ENCODE measurements at places on chromosomes 12 and 14.

DNA sequence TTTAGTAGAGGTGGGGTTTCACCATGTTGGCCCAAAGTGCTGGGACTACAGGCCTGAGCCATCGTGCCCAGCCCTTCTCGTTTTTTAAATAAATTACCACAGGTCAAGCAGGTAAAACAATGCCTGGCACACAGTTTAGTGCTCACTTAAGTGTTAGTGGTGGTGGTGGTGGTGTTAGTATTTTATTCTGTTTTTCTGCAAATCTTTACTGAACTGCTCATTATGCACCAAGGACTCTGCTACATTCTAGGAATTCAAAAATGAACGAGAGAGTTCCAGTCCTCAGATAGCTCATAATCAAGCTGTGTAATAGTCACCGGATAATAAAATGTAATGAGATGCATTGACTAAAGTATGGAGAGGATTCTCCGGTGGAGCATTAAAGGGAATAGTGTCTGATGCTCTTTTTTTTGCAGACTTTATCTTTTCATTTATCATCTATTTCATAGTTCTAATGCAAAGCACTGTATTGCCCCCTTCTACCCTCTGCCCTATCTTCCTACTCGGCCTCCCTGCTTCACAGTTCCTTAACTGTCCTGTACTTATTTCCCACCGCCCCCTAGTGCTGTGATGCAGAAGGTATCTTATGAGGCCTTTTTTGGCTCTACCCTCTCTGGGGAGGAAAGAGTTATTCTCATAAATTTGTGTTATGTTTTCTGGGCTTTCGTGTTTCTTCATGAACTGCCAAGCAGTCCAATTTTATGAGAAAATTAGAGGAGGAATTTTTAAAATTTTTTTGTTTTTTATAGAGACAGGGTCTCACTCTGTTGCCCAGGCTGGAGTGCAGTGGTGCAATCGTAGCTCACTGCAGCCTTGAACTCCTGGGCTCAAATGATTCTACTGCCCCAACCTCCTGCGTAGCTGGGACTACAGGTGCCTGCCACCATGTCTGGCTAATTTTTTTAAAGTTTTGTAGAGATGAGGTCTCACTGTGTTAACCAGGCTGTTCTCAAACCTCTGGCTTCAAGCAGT is 1.0 kb downstream of the ITFG2 start:
- DNase-seq, result no peak

GRCh38 chr12:6333029-6333428 is 8.8 kb downstream of the TNFRSF1A start:
- no peak for DNase-seq

GRCh38 chr14:50303744-50304471 is 8.1 kb downstream of the L2HGDH start:
- no peak for DNase-seq

- no peak for DNase-seq
These were observed 110.5 kb downstream of the TGFB3 start for GRCh38 chr14:75871181-75871880.

DNA sequence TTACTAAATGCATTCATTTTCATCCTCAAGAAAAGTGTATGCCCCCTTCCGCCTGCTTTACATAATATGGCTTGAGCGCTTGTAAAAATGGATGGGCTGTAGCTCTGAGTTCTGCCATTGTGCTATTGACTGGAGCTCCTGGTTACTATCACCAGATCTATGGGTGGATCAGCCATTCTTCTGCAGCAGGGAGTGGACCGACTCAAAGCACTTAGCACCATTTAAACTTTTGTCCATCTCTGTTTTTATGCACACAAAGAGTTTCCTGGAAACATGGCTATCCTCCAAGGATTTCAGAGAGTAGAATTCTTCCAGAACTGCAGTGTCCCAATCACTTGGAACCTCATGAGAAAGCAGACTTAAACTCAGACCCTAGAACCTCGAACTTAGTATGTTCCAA is 4.5 kb upstream of the NUMB start:
- no peak for DNase-seq

DNA sequence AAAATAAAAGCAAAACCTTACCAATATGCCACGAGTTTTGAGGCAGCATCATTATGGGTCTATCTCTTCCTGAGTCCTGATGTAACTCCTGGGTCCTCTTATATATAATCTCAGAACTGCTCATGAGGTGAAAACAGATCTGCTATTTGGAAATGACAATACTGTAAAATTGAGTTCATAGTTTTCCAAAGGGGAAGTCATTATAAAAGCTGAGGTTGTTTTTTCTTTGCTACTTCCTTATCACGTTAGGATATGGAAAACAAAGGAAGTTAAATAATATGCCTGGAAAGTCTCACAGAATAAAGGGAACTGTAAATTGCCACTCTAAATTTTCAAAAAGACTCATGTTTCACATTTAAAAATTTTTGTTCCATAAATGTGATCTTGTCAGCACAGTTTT is at the start of gene CD163L1:
Gene CD163L1 (minus strand): TSS at position 78 of the 400 bp plus-strand sequence. CDS start 26 bp downstream, at position 52.
- DNase-seq, result no peak

- DNase-seq, result no peak
These were observed 908.6 kb downstream of the TRHDE start for GRCh38 chr12:73180734-73181133.

DNA sequence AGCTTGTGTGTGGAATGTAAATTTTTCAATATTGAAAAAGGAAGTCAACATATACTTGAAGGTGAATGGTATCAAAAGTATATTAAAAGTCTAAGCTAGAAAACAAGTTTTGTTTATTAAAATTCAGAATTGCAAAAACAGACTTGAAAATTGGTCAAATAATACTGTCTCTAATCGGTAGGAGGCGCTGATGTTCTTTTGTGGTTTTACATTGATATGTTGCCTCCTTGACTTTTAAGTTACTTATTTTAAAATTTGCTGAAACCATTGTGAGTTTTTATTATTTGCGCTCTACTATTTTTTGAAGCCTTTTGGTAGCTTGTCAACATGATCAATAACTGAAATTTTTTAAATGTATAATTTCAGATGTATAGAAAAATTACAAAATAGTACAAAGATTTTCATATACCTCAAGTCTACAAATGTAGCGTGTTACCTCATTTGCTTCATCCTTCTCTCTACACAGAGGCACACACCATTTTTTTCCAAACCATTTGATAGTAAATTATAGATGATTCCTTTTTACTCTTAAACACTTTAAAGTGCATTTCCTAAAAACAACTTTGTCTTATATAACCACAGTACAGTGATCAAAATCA is 6.9 kb downstream of the RTRAF start:
- no peak for DNase-seq

GRCh38 chr14:68811171-68811570 is 18.3 kb upstream of the ZFP36L1 start:
- DNase-seq, result no peak

DNA sequence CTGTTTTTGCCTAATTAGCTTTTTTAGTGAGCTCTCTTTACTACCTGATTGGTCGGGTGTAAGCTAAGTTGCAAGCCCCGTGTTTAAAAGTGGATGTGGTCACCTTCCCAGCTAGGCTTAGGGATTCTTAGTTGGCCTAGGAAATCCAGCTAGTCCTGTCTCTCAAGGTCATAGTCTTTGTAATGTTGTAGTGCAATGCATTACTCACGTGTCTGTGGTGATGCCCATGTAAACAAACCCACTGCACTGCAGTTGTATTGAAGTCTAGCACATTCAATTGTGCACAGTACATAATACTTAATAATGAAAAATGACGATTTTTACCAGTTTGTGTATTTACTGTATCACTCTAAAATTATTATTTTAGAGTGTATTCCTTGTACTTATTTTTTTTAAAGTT is 335.5 kb downstream of the NUAK1 start:
- DNase-seq, result no peak

DNA sequence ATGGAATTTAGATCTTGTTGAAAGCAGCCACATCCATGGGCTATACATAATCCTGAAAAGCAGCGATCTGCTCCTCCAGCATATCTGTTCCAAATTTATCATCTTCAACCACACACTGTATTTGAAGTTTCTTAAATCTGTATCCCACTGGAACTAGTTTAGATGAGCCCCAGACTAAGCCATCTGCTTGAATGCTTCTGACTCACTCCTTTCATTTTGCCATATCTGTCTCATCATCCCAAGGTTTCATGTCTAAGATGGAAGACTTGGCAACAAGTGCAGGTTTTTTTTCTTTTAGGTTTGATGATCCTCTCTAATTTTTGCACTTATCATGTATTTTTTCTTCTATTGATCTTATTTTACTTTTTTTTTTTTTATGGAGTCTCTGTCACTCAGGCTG is 54.4 kb upstream of the TMEM263 start:
- no peak for DNase-seq

GRCh38 chr12:40103043-40103442 is 2.8 kb downstream of the SLC2A13 start:
- no peak for DNase-seq

DNA sequence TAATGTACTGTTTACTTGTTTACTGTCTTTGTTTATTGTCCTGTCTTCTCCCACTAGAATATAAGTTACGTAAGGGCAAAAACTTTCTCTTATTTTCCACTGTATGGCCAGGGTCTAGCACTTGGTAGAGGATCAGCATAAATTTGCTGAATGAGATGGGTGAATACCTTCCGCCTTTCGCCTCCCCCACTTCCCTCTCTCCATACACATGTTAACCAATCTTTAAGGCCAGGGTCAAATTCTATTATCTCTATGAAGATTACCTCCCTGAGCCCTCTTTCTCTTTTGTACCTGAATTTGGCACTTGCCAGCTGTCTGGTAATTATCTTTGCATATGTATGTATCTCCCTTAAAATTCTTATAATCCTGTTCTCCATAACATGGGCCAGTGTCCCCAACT is 4.9 kb downstream of the DUSP16 start:
- no peak for DNase-seq

DNA sequence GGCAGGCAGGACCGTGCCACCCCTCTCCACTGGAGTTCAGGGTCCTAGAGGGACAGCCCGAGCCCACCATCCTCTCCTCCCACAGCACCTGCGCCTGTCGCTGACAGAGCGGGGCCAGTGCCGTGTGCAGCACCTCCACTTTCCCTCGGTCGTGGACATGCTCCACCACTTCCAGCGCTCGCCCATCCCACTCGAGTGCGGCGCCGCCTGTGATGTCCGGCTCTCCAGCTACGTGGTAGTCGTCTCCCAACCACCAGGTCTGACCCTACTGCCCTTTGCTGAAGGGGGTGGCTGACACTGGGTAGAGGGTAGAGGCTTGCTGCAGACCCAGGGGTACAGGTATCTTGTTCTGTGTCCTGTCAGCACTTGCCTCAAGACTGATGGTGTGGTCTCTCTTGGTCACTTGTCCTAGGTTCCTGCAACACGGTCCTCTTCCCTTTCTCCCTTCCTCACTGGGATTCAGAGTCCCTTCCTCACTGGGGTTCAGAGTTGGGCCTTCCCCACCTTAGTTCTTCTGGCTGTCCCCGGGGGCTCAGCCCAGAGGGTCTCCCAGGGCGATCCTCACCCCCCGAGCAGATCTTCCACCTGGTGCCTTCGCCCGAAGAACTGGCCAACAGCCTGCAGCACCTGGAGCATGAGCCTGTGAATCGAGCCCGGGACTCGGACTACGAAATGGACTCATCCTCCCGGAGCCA is 42.0 kb downstream of the SH2B3 start:
- DNase-seq, result no peak

- no peak for DNase-seq
These were observed 13.3 kb downstream of the CNIH1 start for GRCh38 chr14:54427871-54428270.

DNA sequence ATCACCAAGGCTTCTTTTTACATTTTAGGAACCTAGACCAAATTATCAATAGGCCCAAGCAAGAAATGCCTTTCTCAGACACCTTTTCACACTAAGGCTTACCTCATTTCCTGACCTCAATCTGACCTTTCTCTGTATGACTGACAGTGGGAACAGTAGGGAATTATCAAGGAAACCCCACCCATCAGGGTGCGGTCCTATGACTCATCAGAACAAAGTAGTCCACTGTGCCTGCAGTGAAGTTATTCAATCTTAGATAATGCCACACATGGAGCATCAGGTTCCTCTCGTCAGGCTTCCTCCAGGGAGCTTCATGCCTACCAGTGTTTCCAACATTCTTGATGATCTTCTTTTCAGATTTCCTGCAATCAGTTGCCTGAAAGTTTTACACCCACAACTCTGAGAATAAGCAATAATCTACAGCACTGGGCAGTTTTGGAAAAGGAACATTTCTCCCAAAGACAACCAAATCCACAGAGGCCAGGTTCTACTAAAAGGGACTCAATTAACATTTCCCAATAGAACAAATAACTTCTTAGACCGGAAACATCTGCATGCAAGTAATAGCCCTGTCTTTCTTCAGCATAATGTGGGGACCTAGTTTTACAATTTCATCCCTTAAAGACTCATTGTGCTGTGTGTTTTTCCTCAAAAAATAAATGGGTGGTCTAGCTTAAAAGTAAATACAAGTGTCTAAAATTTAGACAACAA is 35.9 kb upstream of the TMTC2 start:
- no peak for DNase-seq

GRCh38 chr12:124833693-124834122 is 30.0 kb downstream of the SCARB1 start:
- no peak for DNase-seq

DNA sequence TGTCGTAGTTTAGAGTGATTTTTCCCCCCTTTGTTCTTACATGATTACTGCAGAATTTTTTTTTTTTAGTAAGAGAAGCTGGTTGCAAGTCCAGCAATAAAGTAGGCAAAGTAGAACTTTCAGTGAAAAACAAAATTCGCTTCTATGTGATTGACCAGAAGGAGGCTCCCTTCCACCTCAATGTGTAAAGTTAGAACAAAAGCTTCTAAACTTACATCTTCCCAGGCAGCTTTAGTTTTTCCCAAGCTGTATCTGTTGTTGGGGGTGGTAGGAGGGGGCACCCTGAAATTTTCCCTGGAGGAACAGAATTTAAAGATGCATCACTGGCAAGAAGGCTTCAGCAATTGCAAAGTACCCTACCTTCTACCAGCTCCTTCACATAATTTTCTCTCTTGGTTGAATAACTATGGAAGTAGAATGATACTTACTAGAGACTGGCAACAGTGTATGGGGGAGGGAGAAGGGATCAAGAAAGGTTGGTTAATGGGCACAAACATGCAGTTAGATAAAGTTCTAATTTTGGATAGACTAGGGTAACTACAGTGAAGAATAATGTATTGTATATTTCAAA is 87.3 kb upstream of the E2F7 start:
- DNase-seq, result no peak

DNA sequence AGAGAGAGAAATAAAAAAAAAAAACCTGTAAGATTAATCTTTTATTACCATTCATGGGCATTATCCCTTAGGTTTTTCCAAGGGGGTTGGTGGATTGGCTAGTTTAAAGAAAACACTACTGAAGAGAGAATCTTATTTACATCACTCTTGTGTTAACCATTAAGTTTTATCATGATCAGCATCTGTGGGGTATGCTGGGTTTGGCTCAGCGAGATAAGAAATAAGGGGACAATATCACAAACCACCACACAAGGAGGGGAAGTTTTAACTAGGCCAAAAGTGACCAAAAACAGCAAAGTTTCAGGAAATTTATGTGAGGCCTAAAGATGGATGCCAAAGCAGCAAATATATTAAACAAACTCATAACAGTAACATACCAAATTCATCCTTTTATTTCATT is 548.6 kb downstream of the SLC16A7 start:
- no peak for DNase-seq

GRCh38 chr14:70032447-70032846 is 153.2 kb downstream of the SMOC1 start:
- DNase-seq, result no peak

GRCh38 chr12:93819050-93819491 is 141.9 kb downstream of the CRADD start:
- DNase-seq, result no peak

All from activated B cell treated with CpG ODN at 0.5 μM for 24 hours (primary cell).